Activated CD4-positive, alpha-beta memory T cell treated with anti-CD3 and anti-CD28 coated beads, Interleukin-2, amount 10 ng/mL, durations not matched to agents 7 days and 5 days (primary cell): ENCODE measurements at places on chromosomes 12 and 14.

DNA sequence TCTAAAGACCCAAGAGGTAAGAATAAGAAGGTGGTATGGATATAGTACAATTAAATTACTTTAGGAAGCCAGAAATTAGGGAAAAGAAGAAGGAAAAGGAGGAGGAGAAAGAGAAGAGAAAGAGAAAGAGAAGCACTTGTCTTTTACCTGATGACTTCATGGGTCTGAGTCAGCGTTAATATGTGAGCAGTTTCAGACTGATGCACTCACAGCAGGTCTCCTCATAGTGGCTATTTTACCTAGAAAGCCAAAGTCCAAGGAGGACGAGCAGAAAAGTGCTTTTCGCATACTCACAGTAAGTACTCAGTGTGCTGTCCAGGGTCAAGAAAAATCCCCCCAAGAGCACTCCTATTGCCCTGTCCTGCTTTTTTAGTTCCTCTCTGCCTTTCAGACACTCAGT is 222.1 kb downstream of the C12orf42 start:
- DNase-seq, result no peak

- DNase-seq, result no peak
These were observed 138.7 kb downstream of the EGLN3 start for GRCh38 chr14:33812181-33812580.

- no peak for DNase-seq
These were observed 444.8 kb upstream of the RGS6 start for GRCh38 chr14:71487449-71487848.

- no peak for DNase-seq
These were observed 27.1 kb upstream of the FAM222A start for GRCh38 chr12:109686523-109686922.

DNA sequence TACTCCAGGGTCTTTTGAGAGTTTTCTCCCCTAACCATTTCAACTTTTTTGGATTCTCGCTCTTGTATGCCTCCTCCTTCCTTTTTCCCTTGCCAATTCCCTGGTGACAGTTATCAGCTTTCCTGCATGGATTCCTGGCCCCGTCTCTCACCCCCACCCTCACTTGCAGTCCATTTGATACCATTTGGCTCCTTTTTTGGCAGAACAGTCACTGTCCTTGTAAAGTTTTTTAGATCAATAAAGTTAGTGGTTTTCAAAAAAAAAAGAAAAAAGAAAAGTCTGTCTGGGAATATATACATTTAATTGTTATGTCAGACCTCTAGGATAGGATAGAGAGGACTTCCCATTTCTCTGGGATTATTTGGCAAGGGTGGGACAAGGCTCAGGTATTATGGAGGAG is 42.1 kb downstream of the ACTN1 start:
- no peak for DNase-seq

DNA sequence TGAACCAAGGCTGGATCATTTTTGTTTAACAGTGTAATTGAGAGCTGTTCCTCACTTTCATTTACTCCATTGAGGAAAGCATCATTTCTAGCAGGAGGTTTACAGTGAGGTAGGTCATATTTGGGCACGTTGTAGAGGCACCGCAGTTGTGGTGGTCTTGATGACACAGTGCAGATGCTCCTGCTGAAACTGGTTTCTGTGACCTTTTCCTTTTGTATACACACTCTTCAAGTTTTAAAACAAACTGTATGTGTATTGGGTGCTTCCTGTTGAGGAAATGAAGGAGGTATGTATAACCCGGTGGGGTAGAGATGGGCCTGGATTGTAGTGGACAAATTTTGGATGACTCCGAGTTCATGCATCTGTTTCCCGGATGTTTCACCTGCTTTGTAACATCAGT is 456.3 kb upstream of the RGS6 start:
- DNase-seq, result no peak

DNA sequence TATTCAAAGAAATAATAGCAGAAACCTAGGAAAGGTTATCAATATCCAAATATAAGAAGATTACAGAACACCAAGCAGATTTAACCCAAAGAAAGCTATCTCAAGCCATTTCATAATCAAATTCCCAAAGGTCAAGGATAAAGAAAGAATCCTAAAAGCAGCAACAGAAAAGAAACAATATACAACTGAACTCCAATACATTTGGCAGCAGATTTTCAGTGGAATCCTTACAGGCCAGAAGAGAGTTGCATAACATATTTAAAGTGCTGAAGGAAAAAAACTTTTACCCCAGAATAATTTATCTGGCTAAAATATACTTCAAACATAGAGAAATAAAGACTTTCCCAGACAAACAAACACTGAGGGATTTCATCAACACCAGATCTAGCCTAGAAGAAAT is 54.3 kb downstream of the DENND5B start:
- no peak for DNase-seq

DNA sequence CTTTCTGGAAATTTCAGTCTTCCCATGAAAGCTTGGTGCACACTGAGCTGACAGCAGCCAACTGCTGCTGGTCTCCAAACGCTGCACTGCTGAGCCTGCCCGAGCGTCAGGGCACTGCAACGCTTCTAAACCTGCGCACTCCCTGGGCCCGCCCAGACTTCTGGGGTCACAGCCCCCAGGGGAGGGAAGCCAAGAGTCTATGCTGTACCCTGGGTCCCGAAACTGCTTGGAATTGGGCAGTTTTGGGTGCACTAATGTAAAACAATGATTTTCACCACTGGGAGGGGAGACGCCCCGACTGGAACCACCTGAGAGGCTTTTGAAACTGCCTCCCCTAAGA is 32.0 kb downstream of the CCDC92 start:
- DNase-seq, result no peak

GRCh38 chr12:72346363-72346944 is 74.3 kb downstream of the TRHDE start:
- DNase-seq, result peak; percentile 36

- no peak for DNase-seq
These were observed 24.8 kb upstream of the DBX2 start for GRCh38 chr12:45075587-45076282.

DNA sequence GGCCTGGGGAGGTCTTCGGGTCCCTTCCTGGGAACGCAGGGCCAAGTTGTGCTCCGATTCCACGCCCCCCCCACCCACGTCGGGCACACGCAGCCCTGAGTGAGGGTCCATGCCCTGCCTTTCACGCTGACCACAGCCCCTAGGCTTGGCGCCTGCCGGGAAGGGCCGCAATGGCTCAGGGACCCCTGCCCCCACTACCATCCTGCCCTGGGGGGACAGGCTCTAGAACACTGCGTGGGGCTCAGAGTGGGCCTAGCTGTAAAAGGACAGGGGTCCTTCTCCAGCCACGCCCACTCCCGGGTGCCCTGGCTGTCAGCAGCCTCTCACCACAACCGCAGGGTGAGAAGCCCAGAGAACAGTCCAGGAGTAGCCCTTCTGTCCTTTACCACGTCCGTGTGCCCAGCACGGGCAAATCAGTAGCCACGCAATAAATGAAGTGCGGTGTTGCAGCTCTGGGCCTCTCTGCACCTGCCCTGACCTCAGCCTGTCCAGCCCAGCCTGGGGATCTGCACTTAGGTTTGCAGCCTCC is 9.4 kb upstream of the GPR68 start:
- DNase-seq, result peak; percentile 39

GRCh38 chr12:27524494-27524835 is 459 bp downstream of the PPFIBP1 start:
- no peak for DNase-seq

- DNase-seq, result no peak
These were observed 100.1 kb downstream of the CRADD start for GRCh38 chr12:93777254-93777653.

DNA sequence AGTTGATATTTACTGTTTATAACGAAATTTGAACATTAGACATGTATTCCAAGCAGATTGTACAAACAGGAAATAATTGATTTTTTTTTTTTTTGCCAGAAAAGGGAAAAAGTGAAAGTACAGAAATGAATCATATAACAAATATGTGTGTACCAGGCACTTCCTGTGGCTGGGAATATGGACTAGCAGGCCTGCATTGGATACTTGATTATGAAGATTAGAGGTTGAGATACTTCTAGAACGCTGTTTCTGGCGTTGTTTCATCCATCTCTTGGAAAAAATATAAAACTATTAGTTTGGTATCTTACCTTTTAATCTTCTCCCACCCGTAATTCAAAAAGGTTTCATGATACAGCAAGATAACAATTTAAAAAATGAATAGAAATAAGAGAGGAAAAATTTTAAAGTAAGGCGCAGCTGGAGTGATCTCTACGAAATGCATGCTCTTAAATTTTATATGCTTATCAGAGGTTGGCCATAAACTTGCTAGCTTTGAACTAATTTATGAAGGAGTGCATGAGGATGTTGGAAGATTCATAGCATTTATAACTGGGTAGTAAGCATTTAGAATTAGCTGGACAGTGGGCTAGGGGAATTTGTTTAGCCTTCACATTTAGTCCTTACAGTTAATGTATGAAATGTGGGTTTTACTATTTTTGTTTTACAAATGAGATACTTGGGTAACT is 90.8 kb downstream of the AEBP2 start:
- no peak for DNase-seq

DNA sequence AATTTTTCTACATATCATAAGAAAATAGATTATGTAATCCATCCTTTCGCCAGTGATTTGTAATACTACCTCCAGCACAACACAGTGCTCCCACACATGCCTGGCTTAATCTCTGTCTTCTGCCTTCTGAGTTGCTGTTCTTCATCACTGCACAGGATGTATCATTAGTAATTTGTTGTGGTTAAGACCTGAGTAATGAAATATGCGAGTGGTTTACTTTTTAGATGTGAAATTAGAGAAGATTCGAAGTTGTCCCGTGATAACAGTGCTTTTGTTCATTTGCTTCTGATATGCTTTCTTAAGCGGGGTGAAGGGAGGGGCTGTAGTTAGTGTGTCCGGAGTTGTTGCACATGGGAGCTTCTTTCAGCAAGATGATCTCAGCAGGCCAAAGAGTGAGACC is 18.1 kb downstream of the KRT85 start:
- DNase-seq, result no peak

- no peak for DNase-seq
These were observed 461.7 kb downstream of the GXYLT1 start for GRCh38 chr12:41683023-41683422.
